ENCODE measurements at places on chromosomes 2 and 18.

DNA sequence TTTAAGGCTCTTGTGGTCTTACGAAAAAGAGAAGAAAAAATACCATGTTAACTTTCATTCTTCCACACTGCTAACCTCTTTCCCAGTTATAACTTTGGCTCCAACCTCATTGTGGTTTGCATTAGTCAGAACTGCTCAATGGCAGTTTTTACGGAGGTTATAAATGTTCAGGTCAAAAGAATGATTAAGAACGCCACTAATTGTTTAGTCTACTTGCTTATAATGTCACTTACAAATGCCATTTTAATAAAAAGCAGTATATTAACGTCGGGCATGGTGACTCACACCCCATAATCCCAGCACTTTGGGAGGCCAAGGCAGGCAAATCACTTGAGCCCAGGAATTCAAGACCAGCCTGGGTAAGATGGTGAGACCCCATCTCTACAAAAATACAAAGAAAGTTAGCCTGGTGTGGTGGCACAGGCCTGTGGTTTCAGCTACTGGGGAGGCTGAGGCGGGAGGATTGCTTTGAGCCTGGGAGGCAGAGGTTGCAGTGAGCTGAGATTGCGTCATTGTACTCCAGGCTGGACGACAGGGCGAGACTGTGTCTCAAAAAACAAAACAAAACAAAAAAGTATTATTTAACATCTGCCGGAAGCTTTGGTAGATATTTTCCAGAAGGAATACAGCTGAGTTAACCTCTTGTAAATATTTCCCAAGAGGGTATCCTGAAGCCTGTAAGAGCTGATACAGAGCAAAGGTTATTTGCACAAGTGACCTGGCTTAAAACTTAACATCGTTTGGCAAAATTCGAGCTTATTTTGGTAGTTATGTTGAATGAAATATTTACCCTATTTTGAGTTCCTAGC is 5.1 kb downstream of the AGPS start:
- no peak for DNase-seq

- DNase-seq: no peak
These were observed 498.9 kb upstream of the NETO1 start for GRCh38 chr18:73366713-73367112.

- DNase-seq: no peak
These were observed 137.8 kb downstream of the BCL2 start for GRCh38 chr18:63181706-63182309.

- DNase-seq: no peak
These were observed 156.3 kb downstream of the DOCK10 start for GRCh38 chr2:224885836-224886547.

- no peak for DNase-seq
These were observed 95.9 kb upstream of the GRB14 start for GRCh38 chr2:164717000-164717803.
